ENCODE measurements at places on chromosomes 3 and 15. TPM values are rescaled to one million over a fixed set of nuclear protein-coding genes. Genes with fewer than 3 reads are reported as not detected.

LMAN1L gene
- total RNA-seq: 1.6 TPM

DNAH1 gene
- 7.5 TPM for total RNA-seq

MYZAP gene
- total RNA-seq: 118 TPM

- DNase-seq: no peak
Observed at GRCh38 chr3:168424059-168424734, 328.5 kb upstream of the GOLIM4 start.
